Placental pericyte (primary cell): ENCODE measurements at places on chromosomes 12 and 14. TPM values are rescaled to one million over a fixed set of nuclear protein-coding genes. Genes with fewer than 3 reads are reported as not detected.

CCER1 gene
- total RNA-seq: not detected in 2 replicates

DEPDC4 gene
- total RNA-seq: 1.1 and 2.4 TPM in 2 replicates

C1R gene
- total RNA-seq: 23.2 and 300 TPM in 2 replicates

OR6C2 gene
- not detected in 2 replicates for total RNA-seq

DHRS2 gene
- total RNA-seq: not detected in 2 replicates

VWF gene
- total RNA-seq: 0.22 and 1.3 TPM in 2 replicates

ZFHX2 gene
- total RNA-seq: 0.14 and 0.22 TPM in 2 replicates

HOXC4 gene
- total RNA-seq: 1.1 and 2.0 TPM in 2 replicates

CDH24 gene
- 3.1 and 9.2 TPM in 2 replicates for total RNA-seq

MGAT4C gene
- total RNA-seq: under 0.01 TPM in 1 of 2 replicates, not detected in the other

EPYC gene
- total RNA-seq: not detected in 2 replicates

STON2 gene
- total RNA-seq: 1.1 TPM in 1 of 2 replicates, not detected in the other
